Mucosa of gallbladder (tissue), 1 donor: ENCODE measurements at places on chromosomes 1 and 21.

DNA sequence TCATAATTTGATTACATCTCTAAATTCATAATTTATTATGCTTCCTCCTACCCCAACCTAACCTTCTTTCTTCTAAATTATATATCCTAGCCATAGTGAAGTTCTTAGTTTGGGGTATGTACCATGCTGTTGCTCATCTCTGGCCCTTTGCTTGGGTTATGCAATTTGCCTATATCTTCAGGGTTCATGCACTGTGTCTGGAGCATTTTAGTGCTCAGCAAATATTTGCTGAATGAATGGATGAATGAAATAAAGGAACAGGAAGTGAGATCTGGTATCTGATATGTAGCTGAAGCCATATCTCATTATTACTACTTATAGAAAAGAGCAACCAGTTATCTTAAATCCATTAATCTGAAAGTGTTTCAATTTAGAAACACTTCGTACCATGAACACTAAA, 137.6 kb downstream of the GPATCH2 start:
- no peak for DNase-seq

DNA sequence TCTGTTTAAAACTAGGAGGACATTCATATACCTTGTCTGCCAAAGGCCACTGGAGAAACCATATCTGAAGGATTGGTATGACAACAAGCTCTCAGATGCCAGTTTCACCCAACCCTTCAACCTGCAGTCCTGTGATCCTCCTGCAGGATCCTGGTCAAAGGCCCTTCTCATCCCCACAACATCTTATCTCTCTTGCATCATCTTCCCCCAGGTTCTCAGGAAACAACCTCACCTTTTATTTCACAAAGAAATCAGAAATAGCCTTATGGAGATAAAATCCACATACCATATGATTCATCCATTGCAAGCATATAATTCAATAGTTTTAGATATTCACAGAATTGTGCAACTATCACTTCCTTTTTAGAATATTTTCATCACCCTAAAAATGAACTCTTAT, 104.0 kb upstream of the DSCAM start:
- DNase-seq: no peak

DNA sequence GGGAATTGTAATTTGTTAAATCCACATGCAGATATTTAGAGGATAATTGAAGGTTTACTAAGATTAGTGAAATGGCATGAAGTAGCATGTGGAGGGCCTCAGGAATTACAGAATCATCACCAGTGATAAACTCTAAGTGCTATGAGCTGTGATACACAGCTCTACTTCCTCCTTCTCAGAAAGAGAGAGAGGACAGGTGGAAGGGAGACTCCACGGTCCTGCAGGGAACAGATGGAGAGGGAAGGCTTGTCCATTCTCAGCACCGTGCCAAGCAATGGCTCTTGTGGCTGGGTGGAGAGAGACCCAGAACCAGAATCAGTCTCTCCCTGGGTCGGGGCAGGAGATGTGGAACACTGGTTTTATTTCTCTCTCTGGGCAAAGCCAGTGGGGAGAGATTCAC, 27.8 kb upstream of the LYPD8 start:
- DNase-seq: no peak

- peak; percentile 32 for DNase-seq
Observed at GRCh38 chr1:117607471-117607870, 1.6 kb downstream of the TENT5C start.
